GM23248 (cell line): ENCODE measurements at places on chromosomes 4 and X. TPM values are rescaled to one million over a fixed set of nuclear protein-coding genes. Genes with fewer than 3 reads are reported as not detected.

Gene FGF5
- 13.4 and 15.5 TPM in 2 replicates for total RNA-seq

Gene TEX13D
- total RNA-seq, result not detected in 2 replicates

Gene CISD2
- total RNA-seq, result 26.7 and 40.3 TPM in 2 replicates

Gene KIT
- total RNA-seq, result 0.51 and 6.7 TPM in 2 replicates

Gene GAGE12J
- total RNA-seq, result not detected in 2 replicates

Gene SOX3
- not detected in 2 replicates for total RNA-seq

Gene ABLIM2
- total RNA-seq, result not detected in 2 replicates

Gene ZMAT1
- total RNA-seq, result not detected in 2 replicates

Gene STARD8
- 2.4 and 4.9 TPM in 2 replicates for total RNA-seq

Gene SEL1L3
- 62.8 and 101 TPM in 2 replicates for total RNA-seq

Gene TMEM164
- 4.4 and 9.1 TPM in 2 replicates for total RNA-seq

Gene NAAA
- total RNA-seq, result 45.1 and 56.4 TPM in 2 replicates

Gene IL15
- 5.8 and 7.1 TPM in 2 replicates for total RNA-seq

Gene TCP11X2
- not detected in 2 replicates for total RNA-seq

Gene NSDHL
- total RNA-seq, result 8.3 and 11.2 TPM in 2 replicates

Gene AREG
- total RNA-seq, result 0.97 TPM in 1 of 2 replicates, not detected in the other

Gene PNMA3
- not detected in 2 replicates for total RNA-seq

Gene PNMA6F
- total RNA-seq, result not detected in 2 replicates

Gene PCYT1B
- not detected in 2 replicates for total RNA-seq

Gene TNMD
- not detected in 2 replicates for total RNA-seq

Gene MAOB
- not detected in 2 replicates for total RNA-seq

Gene SLC6A8
- 11.7 and 12.5 TPM in 2 replicates for total RNA-seq

Gene SLC6A14
- not detected in 2 replicates for total RNA-seq

Gene OPHN1
- 4.5 and 5.3 TPM in 2 replicates for total RNA-seq

Gene PIR
- total RNA-seq, result 0.76 and 1.7 TPM in 2 replicates

Gene SMR3B
- total RNA-seq, result not detected in 2 replicates

Gene FGA
- total RNA-seq, result not detected in 2 replicates

Gene ARX
- not detected in 2 replicates for total RNA-seq

Gene GLRA3
- not detected in 2 replicates for total RNA-seq

Gene DCUN1D4
- total RNA-seq, result 33.2 and 47.9 TPM in 2 replicates

Gene GPRIN3
- not detected in 2 replicates for total RNA-seq

Gene SCML1
- 6.6 and 7.5 TPM in 2 replicates for total RNA-seq

Gene CXCL10
- total RNA-seq, result not detected in 2 replicates

Gene NUDT11
- 12.0 and 12.4 TPM in 2 replicates for total RNA-seq

Gene NDNF
- 1.9 and 3.4 TPM in 2 replicates for total RNA-seq

Gene TFE3
- total RNA-seq, result 72.5 and 85.6 TPM in 2 replicates

Gene MYL5
- total RNA-seq, result 14.9 and 21.9 TPM in 2 replicates

Gene RAB40A
- not detected in 2 replicates for total RNA-seq

Gene HEPH
- 28.2 and 42.4 TPM in 2 replicates for total RNA-seq

Gene KLF8
- 1.7 and 3.4 TPM in 2 replicates for total RNA-seq

Gene PWWP3B
- total RNA-seq, result not detected in 2 replicates

Gene FABP2
- not detected in 2 replicates for total RNA-seq

Gene SAGE1
- not detected in 2 replicates for total RNA-seq

Gene ZNF185
- 4.5 and 7.2 TPM in 2 replicates for total RNA-seq
